ENCODE measurements at places on chromosomes 1 and 21.

DNA sequence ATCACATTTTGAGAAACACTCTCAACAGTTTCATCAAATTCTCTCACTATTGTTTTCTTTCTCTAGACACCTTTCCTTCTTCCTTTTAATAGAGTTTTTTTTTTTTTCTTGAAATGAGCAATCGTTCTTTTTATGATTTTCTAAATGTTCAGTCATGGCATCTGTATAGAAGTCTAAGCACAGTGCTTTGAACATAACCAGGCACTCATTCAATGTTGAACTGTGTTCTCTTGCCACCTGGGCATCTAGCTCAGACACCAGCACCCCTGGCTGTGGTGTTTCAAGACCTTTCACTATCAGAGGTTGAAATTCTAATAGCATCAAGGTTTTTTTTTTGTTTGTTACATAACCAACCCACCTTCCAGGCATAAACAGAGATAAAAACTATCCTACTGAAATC, 96.6 kb downstream of the DNM3 start:
- no peak for DNase-seq

DNA sequence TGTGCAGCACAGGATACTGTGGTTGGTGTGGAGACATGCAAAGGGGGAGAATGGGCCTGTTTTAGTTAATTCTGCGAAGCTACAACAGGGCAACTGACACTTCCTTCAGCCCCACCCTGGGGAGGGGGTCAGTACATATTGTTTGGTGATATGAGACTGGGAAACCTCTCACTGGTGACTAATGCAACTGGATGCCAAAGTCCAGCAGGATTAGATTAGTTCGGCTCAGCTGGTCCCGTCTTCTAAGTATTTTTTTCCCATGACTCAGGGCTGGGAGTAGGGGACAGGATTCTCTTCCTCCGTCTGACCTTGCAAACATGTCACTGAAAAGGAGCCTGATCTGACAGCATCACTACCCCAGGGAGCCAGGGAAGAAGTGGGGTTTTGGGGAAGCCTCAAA, 43.0 kb downstream of the PLXNA2 start:
- no peak for DNase-seq

- no peak for DNase-seq
These were observed 9.7 kb downstream of the ATP2B4 start for GRCh38 chr1:203636291-203636690.

DNA sequence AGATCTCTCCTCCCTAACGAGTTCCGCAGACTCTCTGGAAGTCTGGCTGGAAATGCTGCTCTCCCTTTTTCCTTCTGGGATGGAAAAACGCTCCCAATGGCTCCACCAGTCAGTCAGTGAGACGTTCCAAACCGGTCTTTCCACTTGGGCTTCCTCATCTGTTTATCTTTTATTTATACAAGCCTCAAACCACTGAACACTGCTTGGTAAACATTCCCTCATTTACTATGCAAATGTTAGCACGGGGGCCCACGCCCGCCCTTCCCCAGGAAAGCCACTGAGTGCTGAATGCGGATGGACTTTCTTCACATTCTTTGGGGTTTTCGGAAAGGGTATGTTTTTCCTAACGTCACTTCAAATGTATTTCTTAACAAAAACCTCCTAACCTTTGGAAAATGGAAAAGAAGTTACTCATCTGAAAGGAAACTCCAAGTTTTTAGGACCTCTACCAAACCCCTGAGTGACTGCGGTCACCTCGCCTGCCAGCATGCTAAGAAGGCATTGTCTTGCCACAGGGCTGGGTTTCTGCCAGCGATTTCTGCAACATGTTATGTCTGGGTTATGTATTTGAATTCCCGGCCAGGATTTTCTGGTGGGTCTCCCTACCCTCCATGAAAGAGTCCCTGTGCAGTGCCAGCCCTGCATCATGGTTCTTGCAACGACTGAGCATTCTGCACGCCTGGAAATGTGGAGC, 14.0 kb upstream of the UMODL1 start:
- DNase-seq = no peak

- DNase-seq = no peak
These were observed 36.8 kb downstream of the AHDC1 start for GRCh38 chr1:27567146-27567526.

DNA sequence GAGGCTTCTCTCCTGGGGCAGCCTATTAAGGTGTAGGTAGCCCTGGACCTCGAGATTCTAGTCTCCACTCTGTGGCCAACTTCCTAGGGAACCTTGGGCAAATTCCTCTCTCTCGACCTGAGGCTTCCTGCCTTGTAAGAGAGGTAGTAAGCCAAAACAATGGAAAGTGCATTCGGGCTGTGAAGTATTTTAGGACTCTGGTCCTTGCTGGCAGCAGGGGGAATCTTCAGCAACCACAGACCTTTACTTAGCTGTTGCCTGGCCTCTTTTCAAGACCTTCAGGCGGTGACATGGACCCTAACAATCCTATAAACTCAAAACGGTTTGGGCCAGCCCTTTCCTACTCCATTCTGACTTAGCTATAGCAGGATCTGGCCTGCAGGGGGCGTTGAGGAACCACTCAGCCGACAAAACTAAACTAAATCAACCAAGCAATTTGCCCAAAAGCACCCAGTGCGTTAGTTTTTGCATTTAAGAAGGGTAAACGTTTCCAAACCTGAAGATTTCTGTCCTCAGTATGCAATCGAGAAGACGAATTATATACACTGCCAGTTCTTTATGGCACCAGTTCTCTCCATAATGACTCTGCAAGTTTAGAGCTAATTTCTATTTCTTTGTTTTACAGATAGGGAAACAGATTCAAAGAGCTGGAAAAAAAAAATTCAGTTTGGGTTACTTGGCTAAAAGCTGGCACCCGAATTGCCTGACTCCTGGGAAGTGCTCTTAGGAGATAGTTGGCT, 10.9 kb upstream of the SESN2 start:
- peak; percentile 88 for DNase-seq

- DNase-seq = no peak
These were observed 46.0 kb downstream of the SNX7 start for GRCh38 chr1:98707556-98707955.

DNA sequence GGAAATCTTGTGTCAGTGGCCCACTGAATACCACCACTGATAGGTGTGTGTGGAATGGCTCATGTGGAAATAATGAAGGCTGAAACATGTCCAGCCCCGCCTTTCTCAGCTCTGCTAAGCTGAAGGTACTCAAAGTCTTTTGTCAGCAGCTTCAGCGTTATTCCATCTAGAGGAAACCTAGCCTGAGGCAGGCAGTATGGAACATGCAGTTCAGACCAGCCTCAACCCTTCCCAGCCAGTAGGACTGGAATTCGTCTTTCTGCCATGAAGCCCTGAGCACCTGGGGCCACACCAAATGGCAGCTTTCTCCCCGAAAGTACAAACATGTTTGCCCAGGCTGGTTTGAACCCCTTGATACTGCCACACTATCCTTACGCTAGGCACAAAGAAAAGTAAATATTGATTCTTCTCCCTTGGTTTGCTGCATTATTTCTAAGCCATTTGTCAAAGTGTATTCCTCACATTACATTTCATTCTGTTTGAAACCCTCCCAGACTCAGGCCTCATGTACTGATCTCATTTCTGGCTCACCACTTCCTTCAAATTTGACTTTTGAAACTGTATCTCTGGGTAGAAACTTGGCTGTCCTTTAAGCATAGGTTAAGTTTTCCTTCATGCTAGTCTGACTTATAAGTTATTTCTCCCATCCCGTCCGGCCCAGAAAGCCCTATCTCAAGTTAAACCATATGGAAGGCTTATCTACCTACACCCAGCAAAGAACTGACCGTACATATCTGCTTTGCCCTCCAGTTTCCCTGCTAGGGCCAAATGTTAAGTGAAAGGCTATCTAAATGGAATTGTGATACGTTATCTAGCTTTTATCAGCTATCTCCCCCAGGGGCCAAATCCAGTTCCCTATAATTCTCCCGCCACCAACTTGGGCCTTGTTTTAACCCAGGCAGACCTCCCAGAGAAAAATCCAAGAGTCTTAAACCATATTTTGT, 45.7 kb upstream of the HOOK1 start:
- no peak for DNase-seq

DNA sequence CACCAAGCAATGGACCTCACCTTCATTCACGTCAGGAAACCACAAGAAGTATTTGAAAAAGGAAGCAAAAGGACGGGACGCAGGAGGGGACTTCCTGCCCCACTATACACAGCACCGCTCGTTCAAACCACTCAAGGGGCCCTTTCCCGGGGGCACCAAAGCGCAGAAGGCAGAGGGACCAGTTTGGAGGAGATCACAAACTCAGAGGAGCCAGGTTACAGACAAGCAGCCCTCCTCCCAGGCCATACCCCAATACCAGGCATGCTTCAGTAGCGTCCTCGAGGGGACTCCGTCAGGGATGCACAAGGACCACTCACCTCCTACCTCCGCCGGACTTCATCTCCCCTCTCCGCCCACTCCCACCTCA, 685 bp downstream of the CRTC2 start:
- DNase-seq = peak; percentile 44

- peak; percentile 19 for DNase-seq
These were observed 423.5 kb upstream of the PROX1 start for GRCh38 chr1:213564215-213564659.

GRCh38 chr1:22553991-22554522, 9.2 kb upstream of the EPHA8 start:
- DNase-seq = no peak

- no peak for DNase-seq
These were observed 43.1 kb upstream of the CCSAP start for GRCh38 chr1:229385853-229386456.

DNA sequence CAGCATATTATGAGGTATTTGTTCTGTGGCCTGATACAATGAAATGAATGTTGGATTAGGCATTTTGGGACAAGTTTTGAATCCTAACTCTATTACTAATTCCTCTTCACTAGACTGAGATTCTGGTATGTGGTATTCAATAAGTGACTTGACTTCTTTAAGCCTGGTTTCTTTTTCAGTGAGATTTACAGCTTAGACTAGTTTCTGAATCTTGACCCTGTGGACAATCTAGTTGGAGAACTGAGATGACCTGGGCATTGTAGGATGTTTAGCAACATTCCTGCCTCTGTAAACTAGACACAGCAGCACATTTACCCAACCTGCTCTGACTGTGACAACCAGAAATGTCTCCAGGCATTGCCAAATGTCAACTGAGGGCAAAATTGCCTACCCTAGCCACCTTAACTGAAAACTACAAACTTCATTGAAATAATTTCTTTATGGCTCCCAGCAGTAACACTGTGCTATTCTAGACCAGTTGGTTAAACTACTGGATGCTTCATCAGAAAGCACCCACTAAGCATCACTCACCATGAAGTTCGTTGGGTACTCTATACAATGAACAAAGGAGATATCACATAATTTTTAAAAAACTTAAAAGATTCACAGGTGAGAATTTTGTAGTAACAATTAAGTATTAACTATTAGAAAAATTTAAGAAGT, 16.8 kb downstream of the PTPRC start:
- no peak for DNase-seq

- no peak for DNase-seq
These were observed 91.8 kb downstream of the DDX20 start for GRCh38 chr1:111847466-111847865.

DNA sequence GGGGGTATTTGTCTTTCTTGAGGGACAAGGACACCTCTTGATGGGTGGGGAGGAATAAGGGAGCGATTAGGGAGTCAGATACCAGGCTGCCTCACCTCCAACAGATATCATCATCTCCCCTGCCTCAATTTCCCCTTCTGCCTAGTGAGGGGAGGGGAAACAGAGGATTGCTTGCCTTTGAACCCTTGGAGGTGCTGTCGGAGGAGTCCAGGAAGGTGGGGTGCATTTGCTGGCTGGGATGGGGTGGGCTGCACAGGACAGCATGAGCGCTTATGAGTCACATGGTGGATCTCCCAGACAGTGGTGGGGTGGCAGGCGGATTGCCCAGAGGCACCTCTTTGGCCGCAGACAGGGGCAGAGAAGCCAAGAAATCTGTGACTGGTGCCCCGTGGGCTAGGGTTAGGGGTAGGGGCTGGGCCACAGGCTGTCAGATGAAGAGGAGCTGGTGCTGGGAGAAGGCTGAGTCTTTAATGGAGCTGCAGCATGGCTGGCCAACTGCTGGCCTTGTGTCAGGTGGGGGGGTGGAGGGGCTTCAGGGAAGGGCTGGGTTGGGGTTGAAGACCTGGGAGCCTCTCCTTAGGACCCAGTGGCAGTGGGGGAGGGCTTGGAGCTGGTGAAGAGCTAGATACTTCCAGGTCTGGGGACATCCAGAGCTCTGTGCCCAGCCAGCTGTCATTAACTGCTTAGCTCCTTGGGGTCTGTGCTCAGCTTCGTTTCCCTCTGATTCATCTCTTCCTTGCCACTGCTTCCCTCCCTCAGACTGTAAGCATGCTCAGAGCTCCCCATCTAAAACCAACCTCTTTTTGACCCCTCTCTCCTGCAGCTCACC, 7.0 kb upstream of the ADORA1 start:
- DNase-seq = no peak

DNA sequence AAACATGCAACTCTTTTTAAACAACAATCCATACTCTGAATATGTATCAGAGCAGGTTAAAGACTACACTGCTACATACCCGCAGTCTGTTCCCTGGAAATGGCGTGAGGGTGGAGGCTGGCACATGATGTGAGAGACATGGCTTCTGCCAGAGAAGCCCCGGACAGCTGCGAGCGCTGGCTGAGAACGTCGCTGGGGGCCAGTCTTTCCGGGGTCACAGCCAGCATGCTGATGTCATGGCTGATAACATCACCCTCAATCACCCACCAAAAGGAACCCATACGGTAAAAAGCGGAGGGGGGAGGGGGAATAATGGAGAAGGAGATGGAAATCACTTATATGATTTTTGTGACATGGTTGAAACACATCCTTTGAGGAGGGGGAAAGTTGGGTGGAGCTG, 29.1 kb downstream of the C1orf198 start:
- DNase-seq = no peak

DNA sequence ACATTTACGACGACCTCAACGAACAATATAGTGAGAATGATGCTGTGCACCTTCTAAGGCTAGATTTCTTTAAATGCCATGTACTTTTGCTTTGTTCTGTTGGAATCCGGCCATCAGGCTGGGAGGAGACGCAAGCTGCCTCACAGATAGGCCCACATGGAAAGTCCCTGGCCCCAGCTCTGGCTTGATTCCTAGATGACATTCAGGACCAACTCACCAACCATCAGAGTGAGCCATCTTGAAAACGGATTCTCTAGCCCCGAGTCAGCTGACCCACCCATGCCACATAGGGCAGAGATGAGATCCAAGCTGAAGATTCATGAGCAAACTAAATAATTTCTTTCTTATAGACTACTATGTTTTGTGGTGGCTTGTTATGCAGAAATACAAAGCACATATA, 164.4 kb downstream of the ZNF281 start:
- DNase-seq = no peak

GRCh38 chr1:108200687-108201051, 526 bp upstream of the SLC25A24 start:
- DNase-seq = peak; percentile 68

GRCh38 chr1:98404866-98405265, 256.7 kb upstream of the SNX7 start:
- DNase-seq = no peak

DNA sequence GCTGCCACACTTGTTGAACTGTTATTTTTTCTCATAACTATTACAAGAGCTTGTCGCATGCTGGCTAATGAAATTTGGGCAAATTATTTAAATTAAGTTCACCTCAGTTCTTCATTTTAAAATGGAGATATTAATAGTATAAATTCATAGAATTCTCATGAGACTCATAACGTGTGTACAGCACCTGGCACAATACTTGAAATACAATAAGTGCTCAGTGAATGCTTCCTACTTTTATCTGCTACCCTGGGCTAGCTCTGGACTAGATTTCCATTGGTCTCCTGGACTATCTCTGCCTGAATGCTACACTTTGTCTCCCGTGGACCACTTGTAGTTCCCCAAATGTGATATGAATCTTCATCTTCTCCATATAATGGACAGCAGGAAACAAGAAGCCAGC, 919 bp downstream of the SLAMF6 start:
- no peak for DNase-seq
